Cerebellar nuclear complex (tissue), 1 donor: ENCODE measurements at places on chromosomes 2 and 18.

DNA sequence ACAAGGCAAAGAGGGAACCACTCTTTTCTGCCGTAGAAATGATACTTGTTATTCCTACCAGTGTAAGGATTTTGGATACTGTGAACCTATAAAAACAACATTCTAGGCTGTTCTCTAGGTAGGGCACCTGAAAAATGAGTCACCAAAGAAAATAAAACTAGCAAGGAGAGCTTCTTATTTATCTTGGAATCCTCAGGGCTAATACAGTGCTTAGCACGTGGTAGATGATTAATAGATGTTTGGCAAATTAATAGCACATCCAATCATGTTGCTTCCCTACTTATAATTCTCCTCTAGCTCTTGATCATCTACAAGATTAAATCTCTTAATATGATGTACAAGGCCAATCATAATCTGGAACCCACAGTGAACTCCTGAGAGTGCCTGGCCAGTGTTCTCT is 73.1 kb downstream of the AAK1 start:
- no peak for DNase-seq

DNA sequence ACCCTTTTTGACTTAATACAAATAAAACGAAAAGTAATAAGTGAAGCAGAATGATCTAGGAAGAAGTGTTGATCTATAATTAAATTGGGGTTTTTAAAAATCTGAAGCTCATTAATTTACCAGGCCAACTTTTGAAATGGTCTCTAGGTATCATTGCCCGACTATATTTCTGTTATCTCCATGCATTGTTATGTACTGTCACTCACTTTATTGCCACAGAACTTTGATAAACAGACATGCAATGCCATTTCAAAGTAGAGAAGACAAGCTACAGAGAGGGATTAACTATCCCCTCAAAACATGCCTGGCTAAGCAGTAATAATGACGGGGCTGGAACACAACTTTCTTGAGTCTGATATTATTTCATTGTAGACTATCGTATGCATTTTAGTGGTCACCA is 147.6 kb upstream of the ITGA4 start:
- DNase-seq = no peak

DNA sequence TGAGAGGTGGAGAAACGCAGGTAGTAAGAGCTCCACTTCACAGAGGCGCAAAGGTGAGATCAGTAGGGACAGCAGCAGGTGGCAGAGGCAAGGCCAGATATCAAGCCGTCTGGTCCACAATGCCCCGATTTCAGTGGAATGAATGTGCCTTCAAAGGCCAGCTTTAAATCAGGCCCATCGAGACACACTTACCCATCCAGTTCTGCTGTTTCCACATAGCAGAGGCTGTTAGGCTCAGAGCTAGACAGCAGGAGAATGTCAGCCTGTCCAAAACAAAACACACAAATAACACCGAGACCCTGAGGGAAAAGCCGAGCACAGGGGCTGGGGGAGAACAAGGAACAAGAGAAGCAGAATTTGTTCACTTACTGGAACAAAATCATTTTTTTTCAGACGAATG is 75.8 kb upstream of the NARS1 start:
- DNase-seq = no peak

DNA sequence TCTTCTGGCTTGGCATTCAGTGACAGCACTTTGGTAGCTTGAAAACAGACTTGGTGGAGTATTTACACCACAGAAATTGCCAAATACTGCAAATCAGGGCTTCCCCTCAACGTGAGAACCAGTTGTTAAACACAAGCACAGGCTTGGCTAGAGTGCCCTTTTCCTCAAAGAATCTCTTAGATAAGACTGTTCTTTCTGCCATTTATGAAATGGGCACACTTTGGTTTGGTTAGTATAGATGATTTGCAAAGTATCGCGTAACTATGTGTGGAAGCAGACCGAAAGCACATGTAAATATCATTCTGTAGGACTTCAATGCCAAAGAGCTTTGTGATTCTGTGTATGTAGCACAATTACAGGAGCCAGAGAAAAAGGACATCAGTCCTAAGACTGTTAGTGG is 308.2 kb downstream of the DCC start:
- no peak for DNase-seq

DNA sequence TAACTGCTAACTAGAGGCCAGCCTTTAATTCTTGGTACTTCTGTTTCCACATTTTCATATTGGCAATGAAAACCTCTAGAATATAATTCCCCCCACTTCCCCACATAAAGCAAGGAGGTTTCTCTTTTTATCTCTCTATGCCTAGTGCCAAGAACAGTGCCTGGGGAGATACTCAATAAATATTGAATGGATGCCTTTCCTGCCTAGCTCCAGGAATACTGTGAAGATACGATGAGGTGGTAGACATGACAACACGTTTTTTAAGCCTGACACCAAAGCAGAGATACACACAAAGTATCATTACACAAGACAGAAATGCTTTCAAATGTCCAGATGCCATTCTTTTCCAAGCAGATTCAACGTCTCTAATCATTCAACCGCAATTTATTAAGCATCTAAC is 535.5 kb downstream of the XIRP2 start:
- DNase-seq = no peak

GRCh38 chr2:15802657-15803542 is 137.4 kb upstream of the MYCN start:
- DNase-seq = no peak
